ENCODE measurements at places on chromosomes 1 and 21.

GRCh38 chr21:25977068-25977611 is 193.4 kb downstream of the APP start:
- DNase-seq, result no peak

DNA sequence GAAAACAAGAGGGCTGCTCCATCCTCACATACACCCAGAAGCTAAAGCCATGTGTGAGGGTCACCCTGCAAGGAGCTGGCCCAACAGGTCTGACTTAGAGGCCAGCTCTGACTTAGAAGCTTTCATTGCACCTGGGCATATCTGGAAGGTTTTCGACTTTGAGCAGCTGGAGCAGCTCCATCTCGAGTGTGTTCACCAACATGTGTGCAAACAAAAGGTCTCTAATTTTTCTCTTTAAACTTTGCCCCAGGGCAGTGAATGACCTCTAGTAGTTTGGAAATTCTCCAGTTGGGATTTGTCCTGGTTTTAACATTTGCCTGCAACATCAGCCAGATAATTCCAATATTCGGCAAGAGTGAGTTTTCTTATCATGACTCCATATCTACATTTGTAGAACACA is 108.3 kb downstream of the TNR start:
- no peak for DNase-seq

GRCh38 chr1:157734321-157734720 is 33.8 kb upstream of the FCRL3 start:
- no peak for DNase-seq

DNA sequence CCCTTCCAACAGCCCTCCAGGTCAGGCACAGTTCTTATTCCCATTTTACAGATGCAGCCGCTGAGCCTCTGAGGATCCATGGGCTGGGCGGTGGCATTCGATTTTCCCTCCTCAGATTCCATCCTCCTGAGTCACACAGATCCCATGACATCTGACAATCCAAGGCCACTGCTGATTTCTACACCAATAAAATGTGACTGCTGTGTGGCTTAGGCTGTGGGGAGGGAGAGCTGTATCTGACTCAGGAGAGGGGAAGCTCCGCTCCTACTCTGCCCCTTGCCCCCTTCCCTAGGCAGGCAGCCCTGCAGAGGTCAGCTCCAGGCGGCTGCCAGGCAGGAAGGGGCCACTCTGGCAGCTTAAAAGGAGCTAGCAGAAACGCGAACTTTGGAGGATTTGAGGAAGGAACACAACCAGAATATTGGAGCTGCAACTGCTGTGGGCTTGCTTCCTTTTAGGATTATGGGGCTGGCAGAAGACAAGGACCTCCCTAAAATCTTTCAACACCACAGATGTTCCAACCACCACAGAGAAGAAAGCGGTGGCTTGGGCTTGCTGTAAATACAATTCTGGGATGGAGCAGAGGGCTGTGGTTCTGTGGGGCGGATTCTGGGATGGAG is 50.0 kb downstream of the MRPL37 start:
- DNase-seq, result peak; percentile 55

- no peak for DNase-seq
Observed at GRCh38 chr1:17735348-17735747, 19.8 kb upstream of the ACTL8 start.

DNA sequence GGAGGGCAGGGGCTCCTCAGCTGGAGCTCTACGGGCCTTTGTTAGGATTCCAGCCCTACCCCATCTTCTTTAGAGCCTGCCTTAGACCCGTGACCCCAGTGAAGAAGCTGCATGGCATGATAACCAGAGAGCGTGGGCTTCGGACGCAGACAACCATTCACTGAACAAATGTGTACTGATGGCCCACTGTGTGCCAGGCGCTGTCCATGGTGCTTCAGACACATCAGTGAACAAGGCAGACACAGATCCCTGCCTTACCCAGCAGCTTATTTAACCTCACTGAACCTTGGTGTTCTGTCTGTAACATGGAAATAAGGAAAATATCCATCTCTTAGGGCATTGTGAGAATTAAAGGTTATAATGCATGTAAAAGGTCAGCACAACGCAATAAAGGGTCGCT is 9.5 kb downstream of the CHIT1 start:
- no peak for DNase-seq

DNA sequence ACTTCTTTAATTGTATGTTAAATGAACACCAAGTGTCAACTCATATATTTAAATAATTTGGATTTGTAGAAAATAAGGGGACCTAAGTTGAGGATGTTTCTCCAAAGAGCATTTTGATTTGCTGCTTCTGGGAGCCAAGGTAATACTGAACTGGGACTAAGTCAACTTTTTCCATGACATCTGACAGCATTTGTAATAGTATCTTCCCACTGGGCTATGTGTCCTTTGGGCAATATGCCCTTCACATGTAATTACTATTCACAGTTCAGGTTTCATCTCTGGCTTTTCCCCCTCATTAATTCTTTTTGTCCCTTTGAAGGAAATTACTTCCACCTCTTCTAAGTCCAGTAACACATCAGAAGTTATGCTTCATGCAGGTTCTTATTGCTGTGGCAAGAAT is 36.7 kb upstream of the HP1BP3 start:
- DNase-seq, result no peak

DNA sequence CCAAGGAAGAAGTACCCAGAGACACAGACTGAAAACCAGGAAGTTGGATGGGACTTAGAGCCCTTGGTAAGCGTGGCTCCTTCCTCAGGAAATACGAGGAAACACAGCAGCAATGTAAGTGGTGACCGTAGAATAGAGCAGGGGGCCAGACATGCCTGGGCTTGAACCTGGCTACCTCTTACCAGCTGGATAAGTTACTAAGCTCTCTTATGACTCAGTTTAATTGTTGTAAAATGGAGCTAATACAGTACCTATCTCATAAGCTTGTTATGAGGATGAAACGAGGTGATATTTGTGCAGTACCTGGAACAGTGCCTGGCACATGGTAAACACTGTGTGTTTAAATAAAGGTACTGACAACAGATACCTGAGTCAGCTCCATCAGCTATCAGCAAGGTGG is 19.2 kb downstream of the EBNA1BP2 start:
- no peak for DNase-seq

DNA sequence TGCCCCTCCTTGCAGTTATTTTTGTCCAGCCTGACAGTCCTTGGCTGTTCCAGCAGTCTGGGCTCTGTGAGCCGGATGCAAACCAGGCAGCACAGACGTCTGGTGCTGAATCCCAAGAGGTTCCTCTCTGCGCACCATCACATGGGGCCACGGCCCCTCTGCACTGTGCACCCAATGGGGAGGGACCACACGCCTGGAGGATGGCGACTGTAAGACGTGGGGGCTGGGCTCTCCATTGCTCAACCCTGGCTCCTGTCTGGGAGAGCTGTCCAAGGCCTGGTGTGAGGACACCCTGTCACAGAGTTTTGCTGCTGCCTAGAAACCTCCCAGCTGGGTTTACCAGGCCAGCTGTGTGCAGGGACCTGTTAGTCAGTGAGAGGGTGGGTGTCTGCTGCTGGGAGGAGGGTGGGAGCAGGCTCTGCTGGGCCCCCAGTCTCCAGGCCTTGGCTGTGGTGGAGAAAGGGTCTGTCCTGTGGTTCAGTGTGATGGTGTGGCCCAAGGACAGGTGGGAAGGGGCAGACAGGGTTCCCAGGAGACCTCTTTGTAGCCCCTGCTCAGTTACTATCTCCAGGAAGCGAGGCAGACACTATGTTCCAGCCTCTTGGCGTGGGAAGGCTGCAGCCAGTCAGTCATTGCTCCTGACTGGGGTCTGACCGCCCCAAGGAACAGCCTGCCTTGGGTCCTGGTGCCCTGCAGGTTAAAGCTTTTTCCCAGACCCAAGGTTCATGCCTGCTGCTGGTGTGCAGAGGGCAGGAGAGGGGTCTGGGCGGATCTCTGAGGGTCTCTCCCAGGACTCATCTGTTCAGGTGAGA is 13.8 kb downstream of the HEYL start:
- no peak for DNase-seq

DNA sequence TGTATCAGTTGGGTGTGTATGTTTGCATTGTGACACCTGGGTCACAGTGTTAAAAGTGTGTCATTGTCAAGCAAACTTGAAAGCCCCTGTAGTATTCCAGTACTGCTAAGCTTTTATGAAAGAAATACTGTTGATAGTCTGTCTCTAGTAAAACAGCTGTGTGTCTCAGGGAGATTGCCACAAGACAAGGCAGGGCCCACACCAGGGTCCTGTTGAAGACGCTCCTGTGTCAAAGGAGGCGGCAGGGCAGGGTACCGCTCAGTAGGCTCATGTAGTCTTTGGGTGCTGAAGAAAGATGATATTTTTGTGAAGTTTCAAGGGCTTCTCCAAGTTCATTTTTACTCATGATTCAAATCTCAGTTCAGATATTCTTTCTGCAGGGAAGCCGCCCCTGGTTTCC is 132.5 kb downstream of the GALNT2 start:
- no peak for DNase-seq

GRCh38 chr1:155307247-155307740 is 1.4 kb upstream of the FDPS start:
- peak; percentile 73 for DNase-seq

GRCh38 chr21:42664614-42665013 is 11.2 kb downstream of the PDE9A start:
- DNase-seq, result no peak

DNA sequence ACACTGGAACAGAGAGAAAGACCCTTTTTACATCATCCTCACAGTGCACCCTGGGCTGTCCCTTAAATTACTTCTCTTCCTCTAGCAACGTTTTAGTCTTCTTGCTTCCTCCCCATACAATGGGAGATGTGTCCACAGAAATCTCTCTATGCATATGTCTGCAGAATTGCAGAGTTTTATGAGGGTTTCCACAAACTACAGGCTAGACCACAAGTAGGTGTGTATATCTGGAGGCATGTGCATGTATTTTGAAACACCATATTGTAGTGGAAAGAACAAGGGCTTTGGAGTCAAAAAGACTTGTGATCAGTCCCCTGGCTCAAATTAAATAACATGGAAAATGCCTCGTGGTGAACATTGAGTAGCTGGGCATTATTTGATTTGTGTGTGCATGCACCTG is 121.3 kb upstream of the IPO9 start:
- DNase-seq, result no peak

DNA sequence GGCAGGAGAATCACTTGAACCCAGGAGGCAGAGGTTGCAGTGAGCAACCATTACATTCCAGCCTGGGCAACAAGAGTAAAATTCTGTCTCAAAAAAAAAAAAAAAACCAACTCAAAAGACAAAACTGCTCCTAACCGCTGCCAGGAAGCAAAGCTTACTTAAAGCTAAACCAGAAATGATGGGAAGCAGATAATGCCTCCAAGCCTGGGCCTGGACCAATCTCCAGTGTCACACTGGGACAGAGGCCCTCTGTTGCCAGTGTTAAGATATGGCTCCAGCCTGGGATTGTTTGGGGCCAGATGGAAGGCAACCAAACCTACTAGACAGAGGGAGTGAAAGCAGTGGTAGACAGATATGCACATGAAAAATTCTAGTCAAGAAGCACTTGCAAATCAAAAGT is 36.9 kb downstream of the NSL1 start:
- DNase-seq, result no peak

- DNase-seq, result no peak
Observed at GRCh38 chr1:103790172-103790571, 40.5 kb downstream of the AMY1C start.

- no peak for DNase-seq
Observed at GRCh38 chr1:241077386-241078147, 279.4 kb downstream of the RGS7 start.

GRCh38 chr21:38486221-38486620 is 12.1 kb downstream of the ERG start:
- peak; percentile 12 for DNase-seq

DNA sequence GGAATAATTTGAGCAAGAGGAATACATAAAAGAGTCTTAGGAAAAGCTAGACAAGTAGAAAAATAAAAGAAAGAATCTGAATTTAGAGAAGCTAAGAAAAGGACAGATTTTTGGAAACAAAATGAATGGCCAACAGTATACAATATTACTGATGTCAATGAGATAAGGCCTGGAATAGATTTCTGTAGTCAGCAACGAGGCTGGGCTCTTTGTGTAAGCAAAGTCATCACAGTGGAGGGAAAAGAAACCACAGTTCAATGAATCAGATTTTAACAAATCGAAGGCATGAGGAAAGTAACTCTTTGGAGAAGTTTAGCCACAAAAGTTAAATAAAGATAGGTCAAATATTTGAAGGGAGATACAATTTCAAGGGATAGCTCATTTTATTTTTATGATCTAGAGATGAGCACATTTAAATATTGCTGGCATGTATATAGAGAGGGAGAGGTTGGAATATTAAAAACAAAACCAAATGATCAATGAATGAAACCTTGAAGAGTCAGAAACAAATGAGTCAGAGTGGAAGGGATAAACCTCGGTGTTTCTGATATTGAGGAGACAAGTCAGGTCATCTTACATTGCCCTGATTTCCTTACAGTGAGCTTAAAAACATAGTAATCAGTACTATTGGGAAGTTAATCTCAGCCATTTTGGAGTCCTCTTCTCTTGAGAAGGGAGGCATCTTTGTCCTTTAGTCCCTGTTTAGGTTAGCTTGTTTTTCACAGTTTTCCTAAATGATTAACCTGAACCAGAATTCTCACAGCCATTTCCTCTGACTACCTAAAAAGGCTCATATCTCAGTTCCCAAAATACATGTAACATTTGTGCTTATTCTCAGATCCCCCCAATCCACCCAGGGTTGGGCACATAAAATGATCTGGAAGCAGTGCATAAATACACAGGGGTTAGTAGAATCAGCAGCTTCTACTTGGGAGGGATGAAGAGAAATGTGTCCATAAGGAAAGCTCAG is 620.0 kb upstream of the B3GALT2 start:
- no peak for DNase-seq

- no peak for DNase-seq
Observed at GRCh38 chr1:103107741-103108375, 464 bp downstream of the COL11A1 start.

- no peak for DNase-seq
Observed at GRCh38 chr21:33151941-33152731, 77.6 kb upstream of the IFNAR2 start.

GRCh38 chr1:245229051-245229450 is 74.3 kb downstream of the KIF26B start:
- no peak for DNase-seq

GRCh38 chr1:29136391-29136915 is 12.8 kb upstream of the TMEM200B start:
- DNase-seq, result no peak

Data from RKO (cell line).